NCI-H1105 (cell line): ENCODE measurements at places on chromosomes 1 and 21.

DNA sequence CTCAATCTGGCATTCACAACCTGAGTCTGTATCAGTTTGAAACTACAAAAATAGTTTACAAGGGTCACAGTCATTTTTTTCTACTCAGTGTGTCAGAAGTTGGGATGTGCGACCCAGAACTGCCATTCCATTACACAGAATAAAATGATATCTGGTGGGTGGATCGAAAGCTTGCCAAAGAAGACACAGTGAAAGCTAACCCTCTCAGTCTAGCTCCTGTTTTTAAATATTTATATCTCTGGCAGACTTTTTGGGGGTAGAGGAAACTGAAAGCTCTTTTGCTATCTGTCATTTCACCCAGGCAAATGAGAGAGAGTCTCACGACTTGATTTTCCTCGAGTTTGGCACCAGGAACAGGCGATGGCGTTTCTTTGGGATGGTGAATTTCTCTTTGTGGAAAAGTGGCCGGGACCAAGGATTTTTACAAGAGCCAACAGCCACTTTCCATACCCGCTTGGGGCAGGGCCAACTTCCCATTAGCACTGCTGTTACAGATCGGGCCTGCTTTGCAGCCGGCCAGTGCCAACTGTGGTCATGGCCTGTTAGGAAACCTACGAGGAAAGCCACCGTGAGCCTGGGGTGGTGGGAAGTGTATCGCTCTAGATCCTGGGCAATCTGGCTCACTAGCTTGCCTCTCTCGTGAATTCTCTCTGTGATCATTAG lies 185.5 kb upstream of the NFIA start:
- DNase-seq: no peak

DNA sequence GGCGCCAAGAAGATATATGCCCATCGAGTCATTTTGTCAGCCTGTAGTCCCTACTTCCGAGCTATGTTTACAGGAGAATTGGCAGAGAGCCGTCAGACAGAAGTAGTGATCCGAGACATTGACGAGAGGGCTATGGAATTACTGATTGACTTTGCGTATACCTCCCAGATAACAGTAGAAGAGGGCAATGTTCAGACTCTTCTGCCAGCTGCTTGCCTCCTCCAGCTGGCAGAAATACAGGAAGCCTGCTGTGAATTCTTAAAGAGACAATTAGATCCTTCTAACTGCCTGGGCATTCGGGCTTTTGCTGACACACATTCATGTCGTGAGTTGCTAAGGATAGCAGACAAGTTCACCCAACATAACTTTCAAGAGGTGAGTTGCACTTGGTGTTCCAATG lies 19.1 kb downstream of the KLHL20 start:
- DNase-seq: no peak

DNA sequence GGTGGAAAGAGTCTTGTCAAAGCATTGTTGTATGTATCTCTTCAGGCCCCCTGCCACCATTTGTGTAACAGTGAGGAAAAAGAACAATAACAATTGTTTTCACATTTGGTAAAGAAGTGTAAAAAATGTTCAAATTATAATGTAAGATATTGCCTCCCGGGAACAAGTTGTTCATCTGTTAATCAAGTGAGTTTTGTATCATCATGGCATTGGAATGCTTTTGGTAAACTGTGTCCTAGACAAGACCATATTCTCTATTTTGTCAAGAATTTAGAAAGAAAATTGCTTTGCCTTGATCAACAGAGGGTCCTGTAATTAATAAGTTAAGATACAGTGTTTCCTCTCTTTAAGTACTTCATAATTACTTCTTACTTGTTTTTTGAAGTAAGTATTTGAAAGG lies 692.0 kb upstream of the NR5A2 start:
- DNase-seq: no peak

DNA sequence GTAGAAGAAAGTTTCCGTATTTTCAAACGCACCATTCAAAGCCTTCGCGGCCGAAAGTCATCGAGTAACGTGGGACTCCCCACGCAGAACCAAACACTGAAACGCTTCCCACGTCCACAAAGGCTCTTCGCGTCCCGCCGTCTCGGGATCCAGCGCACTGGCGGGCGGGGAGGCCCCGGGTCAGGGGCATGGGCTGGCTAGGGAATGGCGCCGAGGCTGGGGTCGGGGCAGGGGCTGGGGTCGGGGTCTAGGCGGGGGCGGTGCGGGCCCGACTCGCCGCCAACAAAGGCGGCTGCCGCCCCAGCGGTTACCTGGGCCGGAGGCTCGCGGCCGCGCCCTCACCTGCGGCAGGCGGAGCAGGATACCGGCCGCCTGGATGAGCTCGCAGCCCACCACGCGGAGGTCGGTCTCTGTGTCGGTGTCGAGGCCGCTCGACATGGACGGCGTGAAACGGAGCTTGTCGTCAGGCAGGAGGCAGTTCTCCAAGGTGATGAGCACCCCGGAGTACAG lies 403 bp downstream of the CCNL2 start:
- DNase-seq: no peak

DNA sequence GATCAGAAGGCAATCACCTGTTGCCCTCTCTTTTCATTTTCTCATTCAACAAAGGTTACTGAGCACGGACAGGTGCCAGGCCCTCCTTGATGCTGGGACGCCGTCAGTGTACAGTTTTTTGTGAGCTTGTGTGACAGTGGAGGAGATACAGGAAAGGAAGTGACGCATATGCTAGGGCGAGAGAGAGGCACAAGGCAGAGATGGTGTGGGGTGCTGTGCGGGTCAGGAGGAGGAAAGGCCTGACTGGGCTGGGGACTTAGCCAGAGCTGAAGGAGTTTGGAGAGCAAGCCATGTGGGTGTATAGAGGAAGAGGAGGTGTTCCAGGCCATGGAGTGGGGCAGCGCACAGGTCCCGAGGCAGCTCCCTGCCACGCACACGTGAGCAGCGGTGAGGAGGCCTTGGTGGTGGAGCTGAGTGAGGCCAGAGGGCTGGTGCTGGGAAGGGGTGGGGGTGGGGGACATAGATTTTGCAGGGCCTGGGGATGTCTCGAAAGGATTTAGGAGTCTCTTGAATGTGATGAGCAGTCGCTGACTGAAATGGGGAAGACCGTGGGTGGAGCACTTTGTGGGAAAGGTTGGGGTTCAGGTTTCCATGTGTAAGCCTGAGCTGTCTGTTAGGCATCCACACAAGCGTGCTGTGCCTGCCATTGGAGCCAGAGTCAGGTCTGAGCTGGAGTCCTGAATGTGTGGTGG lies 46.0 kb downstream of the TRAPPC10 start:
- no peak for DNase-seq

DNA sequence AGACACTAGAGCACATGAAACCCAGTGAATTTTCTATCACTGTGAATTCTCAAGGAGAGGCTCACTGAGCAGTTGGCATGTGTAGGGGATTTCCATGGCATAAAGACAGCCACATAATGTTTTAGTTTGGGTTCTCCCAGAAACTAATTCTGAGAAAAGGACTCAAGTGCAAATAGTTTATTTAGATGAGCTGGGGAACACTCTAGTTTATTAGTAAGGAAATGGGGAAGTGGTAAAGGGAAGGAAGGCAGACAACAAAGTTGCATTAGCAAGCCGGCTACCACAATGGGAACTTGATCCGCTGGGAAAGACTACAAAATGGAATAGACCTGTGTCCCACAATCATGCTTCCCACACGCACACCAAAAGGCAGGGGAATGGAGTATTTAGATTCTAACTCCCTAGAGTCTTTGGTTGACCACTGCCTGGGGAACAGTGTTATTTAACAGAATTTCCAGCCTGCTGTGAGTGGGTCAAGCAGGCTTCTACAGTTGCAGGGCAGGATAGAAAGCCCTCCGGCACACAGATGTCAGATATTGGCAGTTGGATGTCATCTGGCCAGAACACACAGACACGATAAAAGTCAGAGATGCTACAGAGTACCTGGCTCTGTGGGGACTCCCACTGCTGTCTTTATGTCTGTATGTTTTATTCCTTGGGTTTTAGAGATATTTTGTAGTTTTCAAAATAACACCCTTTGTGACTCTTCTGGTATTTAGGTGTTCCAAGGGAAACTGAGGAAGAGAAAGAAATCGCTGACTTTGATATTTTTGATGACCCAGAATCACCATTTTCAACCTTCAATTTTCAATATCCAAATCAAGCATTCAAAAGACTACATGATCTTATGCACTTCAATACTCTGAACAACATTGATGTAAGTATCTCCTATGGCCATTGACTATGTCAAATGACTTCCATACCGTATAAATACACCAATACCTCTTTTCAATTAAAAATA lies 150.1 kb downstream of the PLA2G4A start:
- no peak for DNase-seq

DNA sequence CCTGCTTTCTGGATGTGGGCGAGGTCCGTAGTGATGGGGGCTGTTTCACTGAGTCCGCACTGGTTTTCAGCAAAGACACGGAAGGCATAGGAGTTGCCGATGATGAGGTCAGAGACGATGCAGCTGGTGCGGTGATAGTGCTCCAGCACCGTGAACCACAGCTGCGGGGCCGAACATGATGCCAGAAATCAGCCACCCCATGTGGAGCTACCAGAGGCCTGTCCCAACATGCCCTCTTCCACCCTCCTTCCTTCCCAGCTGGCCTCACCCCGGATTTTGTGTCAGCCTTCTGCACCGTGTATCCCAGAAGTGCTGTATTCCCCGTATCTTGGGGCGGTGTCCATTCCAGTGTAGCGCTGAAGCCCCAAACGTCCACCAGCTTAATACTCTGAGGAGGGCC lies 10.0 kb downstream of the MYBPHL start:
- DNase-seq: no peak

- no peak for DNase-seq
Observed at GRCh38 chr1:98017184-98017583, 96.3 kb upstream of the DPYD start.

- DNase-seq: no peak
Observed at GRCh38 chr21:44738621-44739020, 27.2 kb upstream of the TSPEAR start.

DNA sequence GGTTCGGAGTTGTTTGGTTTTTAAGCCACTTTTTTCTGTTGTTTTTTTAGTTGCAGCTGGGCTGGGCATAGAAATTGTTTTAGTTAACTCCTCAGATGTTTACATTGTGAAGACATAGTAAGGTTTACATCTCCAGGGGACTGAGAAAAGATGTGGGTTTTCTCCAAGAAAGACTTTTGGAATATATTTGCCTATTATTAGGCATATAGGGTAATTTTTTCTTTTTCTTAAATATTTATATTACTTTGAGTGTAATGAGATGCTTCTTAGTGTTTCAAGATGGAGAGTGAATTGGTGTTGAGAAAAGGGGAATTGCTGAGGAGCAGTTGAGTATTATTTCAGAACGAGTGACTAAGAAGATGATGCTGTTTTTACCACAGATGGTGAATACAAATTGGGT lies 26.6 kb upstream of the PIGK start:
- DNase-seq: no peak

GRCh38 chr21:46425041-46425440 lies 33.6 kb upstream of the DIP2A start:
- DNase-seq: no peak
